ENCODE measurements at places on chromosomes 5 and 9. TPM values are rescaled to one million over a fixed set of nuclear protein-coding genes. Genes with fewer than 3 reads are reported as not detected.

GRCh38 chr5:95070453-95070852 lies 214.4 kb downstream of the MCTP1 start:
- no peak for DNase-seq

GRCh38 chr5:146561711-146562110 lies 45.7 kb upstream of the GPR151 start:
- no peak for DNase-seq

DNA sequence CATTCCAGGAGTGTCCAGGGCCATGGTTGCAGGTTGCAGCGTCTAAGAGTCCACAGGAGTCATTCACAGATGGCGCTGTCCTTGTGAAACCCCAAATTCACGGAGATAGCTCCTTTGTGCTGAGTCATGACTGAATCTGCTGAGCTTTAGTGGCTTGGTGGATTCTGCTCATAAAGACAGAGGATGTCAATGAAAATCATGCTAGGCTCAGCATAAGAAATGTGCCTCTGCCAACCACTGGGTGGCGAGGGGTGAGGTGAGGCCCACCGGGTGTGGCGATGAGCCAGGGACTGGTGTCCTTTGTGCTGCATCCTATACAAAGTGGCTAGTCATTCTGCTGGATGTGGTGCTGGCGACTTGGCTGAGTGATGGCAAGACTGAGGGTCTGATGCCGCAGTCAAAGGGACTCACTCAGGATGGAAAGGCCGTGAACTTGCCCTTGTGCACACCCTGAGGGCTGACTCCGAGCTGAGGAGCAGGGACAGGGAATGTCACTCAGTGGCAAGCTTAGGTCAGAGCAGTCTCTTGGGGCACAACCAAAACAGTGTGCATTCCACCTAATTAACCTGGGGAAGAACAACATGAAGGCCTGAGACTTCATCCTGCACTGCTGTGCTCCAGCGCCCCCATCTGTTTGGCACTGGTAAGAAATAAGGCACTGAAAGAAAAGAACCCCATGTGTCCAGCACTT lies 71.5 kb downstream of the DAP start:
- DNase-seq = no peak

DNA sequence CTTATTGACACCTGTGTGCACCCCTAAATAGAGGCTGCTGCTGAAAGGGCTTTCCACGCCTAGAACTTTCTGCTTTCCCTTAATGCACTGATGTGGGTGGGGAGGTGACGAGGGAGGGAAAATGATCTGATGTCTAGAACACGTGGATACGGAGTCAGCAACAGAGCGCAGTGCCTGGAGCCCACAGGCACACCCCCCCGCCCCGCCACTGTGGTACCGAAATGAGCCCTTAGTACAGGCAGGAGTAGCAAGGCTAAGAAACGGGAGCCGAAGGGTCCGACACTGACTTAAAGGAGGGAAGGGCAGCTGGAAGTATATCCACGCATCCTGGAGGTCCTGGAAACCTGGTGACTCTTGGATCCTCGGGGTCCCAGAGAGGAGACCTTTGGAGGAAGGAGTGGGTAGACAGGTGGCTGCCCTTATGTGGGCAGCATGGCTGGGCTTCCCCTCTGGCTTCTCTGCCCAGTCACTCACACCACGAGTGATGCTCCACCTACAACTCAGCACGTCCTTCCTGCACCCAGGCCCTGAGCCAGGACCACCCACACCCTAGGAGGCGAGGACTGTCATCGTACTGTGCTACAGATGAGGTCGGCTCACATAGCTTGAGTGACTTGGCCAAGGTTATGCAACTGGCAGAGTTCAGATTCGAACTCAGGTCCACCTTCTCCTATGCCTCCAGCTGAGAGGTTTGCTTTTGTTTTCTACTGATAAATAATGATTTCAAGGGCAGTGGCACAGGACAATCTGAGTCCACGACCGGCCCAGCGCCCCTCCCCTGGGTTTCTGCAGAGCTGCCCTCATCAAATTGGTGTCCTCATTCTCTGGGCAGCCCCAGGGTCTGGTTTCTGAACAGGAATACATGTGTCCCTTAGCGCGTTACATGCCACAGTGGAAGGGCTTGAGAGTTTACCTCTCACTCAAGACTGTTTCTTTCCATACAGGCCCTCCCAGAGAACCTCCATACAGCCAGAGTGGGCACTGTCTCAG lies 4.7 kb upstream of the VAV2 start:
- peak; percentile 58 for DNase-seq

DNA sequence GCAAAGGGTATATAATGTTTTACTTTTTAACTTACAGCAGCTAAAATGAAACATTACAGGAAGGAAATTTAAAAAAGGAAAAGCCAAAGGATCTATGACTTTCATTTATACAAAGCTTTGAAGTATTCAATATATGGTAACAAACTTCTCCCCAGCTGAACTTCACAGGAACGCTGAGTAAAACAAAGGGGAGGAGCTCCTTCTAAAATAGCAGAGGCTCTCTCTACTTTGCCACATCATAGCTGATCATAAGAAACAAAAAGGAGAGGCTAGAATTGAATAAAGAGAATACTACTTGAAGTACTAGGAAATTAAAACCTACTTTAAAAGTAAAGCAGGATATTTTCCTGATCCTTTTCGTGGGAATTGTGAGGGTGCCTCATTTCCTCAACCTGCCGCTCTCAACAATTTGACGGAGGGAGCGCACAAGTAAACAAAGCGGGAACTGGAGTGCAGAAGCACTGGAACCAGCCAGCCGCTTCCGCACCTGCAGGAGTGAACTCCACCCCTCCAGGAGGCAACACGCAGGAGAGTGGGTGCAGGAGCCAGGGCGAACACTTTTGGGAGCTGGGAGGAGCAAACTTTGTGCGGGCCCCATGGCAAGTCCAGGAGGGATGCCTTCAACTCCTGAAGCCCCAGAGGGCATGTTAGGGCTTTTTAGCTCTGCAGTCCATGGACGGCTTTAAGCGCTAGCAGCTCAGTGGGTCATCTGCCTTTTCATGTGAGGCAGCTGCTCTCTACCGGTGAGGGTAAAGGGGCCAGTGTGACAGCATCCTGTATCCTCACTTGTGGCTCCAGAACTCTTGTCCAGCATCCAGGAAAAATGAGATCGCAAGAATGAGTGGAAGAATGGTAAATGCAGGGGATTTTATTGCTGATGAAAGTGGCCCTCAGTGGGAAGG lies 757.4 kb downstream of the PTPRD start:
- DNase-seq = no peak

DNA sequence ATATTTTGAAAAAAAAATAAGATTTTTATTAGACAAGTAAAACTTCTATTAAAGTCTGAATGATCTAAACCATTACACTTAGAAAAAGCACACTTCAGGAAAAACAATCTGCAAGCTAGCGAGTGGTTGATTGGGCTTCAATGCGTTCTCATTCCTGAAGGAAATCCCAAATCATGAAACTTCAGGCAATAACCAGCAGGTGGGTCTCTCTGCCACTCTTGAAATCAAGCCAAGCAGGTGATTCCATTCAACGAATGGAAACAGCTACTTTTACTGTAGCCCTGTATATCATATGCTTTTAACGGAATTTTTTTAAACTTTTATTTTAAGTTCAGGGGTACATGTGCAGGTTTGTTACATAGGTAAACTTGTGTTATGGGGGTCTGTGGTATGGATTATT lies 234.5 kb upstream of the TRPM3 start:
- no peak for DNase-seq

DNA sequence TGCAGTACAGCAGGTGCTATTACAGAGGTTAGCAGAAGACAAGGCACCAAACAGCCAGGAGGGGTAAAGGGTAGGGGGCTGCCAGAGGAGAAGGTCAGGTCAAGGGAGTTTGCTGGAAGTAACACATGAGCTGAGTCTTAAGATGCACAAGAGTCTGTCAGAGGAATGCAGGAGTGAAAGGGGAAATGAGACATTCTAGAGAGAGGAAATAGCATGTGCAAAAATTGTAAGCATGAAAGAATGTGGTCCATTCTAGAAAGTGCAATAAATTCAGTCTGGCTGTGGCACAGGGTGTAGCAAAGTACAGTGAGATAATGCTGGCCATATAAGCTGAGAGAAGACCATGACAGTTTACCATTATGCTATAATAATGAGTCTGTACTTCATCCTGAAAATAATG lies 6.6 kb downstream of the GOLGA1 start:
- DNase-seq = no peak

DNA sequence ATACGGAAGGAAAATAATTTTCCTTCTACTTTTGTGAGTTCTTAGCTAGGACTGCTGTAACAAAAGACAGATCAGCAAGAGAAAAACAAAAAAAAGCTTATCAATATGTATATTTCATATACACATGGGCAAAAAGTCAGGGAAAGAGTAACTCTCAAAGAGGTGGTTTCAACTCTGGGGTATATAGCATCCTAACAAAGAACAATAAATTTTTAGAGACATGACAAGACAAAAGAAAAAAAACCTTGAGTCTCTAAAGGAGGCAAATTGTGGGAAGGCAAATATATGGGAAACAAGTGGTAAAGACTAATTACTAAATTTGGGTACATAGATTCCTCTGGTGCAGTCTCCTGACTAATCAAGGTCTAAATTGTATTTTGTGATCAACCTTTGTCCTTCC lies 93.2 kb downstream of the C5orf15 start:
- no peak for DNase-seq

GRCh38 chr9:128414461-128414860 lies 6.2 kb upstream of the CERCAM start:
- no peak for DNase-seq

DNA sequence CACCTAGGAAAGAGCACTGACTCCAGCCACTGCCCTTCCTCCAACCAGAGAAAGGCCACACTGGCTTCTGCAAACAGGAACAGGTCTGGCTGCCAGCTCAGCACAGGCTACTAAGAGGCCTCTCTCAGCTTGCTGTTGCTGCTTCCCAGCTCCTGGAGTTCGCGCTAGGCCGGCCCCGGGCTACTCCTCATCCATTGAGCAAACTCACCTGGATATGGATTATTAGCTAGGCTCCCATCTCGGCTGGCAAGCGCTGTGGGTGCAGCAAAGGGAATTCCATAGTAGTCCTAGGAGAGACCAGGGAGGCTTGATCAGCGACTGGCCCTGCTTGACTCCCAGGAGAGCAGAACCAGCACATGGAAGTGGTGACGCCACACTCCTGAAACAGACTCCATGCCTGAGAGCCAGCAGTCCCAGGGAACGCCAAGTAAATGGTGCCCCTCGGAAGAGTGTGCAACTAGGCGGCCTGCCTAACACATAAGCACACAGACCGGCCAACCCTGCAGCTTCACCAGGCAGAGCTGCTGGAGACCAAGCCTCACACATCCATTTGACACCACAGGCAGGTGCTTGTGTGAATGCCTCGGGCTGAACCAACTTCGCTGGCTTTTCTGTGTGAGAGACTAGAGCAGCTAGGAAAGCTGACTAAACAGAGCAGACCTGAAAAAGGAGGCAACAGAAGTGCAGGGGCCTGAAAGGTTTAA lies 107.2 kb downstream of the UBE2R2 start:
- no peak for DNase-seq

DNA sequence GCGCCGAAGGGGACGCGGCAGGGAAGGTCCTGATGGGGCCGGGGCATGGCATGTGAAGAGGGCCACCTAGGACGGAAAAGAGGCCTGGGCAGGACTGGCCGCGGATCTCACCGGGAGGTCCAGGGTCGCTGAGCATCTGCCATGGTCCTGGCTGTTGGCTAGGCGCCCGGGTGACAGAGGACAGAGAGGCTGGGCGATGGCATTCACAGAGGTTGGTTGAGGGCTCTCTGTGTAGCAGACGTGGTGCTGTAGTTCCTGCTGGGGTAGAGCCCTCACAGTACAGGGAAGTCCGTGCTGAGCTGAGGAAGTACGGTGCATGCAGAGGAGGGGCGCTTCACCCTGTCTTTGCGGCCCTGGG lies 427 bp downstream of the PCYOX1L start:
- no peak for DNase-seq

DNA sequence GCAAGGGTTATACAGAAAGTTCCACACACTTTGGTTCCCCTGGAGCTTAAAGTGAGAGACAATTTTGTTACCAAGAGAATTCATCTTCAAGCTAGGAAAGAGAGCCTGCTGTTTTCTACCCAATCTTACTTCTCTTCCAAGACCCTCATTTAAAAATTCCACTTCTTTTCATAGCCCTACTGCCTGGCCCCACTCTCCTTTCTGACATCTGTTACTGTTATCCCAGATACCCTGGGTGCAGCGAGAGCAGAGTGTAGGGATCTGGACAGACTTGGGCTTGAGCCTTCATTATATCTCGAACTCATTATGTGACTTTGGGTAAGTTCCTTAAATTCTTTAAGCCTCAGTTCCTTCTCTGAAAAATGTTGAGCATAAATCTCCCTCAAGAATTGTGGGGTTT lies 263.1 kb downstream of the ASTN2 start:
- DNase-seq = no peak

GRCh38 chr5:112201141-112201540 lies 217.9 kb downstream of the EPB41L4A start:
- no peak for DNase-seq

DNA sequence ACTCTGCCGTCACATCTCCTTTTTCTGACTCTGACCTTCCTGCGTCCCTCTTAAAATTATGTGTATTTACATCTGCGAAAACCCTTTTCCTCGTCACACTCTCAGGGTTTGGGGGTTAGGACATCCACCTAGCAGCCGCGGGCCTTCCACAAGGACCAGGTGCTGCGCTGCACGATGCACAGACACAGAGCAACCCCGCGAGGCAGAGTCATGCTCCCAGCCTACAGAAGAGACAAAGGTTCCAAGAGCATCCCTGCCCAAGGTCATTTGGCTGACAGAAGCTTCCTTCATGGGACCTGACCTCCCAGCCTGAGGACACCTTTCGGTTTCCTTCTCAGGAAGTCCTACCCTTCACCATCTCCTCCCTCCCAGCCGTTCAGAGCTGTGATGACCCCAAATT lies 118.6 kb upstream of the SARDH start:
- DNase-seq = no peak

DNA sequence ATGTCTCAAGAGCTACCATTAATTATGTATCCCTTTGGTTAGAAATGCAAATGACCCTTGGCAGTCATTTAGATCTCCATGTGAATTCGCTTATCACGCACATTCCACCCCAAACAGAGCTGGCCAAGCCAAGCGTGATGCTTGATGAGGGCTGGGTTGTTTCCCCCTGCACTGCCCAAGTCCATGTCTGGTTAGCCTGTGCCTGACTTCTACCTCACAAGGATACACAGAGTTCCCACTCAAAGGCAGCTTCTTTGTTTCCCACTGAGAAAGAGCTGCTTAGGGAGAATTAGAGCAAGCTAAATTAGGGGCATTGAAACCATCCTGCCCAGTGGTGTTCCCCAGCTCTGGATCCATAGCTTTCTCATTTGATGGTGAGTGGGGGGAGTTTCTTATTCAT lies 87.2 kb downstream of the FSTL4 start:
- DNase-seq = no peak

DNA sequence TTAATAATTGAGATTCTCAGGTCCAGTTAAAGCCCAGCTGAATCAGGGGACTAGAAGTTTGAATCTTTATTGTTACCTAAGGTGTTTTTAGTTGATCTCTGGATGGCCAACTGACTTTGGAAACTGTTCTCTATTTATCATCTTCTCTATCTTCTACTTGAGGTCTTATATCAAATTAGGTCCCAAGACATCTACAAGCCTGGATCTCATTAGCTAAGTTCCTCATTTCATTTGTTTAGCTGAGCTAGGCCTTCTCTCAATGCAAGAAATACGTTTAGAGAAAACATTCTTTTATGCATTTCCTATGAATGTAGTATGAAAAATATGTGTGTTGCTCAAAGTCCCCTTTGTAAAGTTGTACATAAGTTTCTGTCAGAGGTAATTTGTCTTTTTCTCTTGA lies 196.6 kb downstream of the PTTG1 start:
- no peak for DNase-seq

GRCh38 chr5:32869216-32869615 lies 158.1 kb downstream of the NPR3 start:
- no peak for DNase-seq

The CCDC180 gene
- 4.9 TPM for total RNA-seq

The CMYA5 gene
- total RNA-seq = 0.64 TPM

The AIF1L gene
- not detected for total RNA-seq

The SPATA31A3 gene
- total RNA-seq = not detected

Measured in natural killer cell treated with Interleukin-12 subunit alpha and Interleukin-12 subunit beta and Interleukin-15 and Interleukin-18, amount 100 ng/mL, for 72 hours (primary cell).